HT-29 (cell line): ENCODE measurements at places on chromosomes 4 and X. TPM values are rescaled to one million over a fixed set of nuclear protein-coding genes. Genes with fewer than 3 reads are reported as not detected.
A peak's percentile ranks its signal among the peaks of the same experiment; 100 is the strongest.

GRCh38 chr4:142551517-142552305, 294.4 kb downstream of the INPP4B start:
- DNase-seq: no peak

The SPRY1 gene
- 18.9 and 22.4 TPM in 2 replicates for total RNA-seq

- peak; percentile 30 for DNase-seq
Observed at GRCh38 chr4:98506462-98507132, 151.8 kb downstream of the TSPAN5 start.

DNA sequence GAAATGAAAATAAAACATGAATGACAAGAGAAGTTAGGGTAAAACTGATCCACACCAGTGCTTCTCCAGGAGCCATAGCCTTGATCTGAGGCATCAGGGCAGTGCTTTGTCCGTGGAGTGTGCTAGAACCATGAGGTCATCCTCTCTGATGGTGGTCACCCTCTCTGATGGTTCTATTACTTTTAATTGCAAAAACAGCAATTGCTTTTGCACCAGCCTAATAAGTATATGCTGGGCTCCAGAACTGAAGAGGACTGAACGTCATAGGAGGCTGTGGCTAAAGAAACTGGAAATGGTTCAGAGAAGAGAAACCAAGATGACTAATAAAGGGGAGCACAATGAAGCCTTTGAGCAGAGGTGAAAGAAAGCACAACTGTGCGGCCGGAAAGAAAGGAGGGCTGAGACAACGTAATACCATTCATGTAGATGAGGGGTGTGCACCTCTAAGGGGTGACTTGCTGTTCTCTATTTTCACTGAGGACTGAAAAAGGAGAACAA, 17.0 kb upstream of the TMEM154 start:
- DNase-seq: no peak

The SAGE1 gene
- total RNA-seq: not detected in 2 replicates

GRCh38 chr4:6955261-6955911, 45.8 kb downstream of the TBC1D14 start:
- peak; percentile 61 for DNase-seq

The TNIP3 gene
- total RNA-seq: not detected in 2 replicates

DNA sequence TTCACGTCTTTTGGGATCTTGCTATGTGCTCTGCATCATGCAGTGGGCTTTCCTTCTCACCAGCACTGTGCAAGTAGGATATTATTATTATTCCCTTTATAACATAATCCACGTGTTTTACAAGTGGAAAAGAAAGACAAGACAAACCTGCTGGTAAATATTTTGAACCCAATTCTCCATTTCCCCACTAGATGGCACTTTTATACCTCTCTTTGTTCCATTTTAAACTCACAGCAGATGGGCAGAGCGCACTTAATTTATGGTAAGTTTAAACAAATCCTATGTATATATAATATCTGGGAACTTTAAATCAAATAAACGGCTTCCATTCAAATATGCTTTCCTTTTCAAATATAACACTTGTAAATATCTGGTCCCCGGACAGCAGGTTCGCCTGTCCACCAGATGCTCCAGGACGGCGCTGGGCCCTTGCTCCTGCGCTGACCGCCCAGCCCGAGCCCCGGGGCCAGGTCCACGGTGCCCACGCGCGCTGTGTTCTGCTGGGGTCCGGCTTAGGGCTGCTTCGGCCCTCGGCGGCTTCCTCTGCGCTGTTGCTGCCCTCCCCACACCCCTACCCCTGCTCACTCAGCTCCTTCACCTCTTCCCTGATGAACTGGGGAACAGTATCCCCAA, 31.1 kb downstream of the F11 start:
- peak; percentile 55 for DNase-seq

GRCh38 chr4:100174985-100175383, 15.3 kb downstream of the DDIT4L start:
- DNase-seq: no peak

The PRR32 gene
- not detected in 2 replicates for total RNA-seq

The FGFR3 gene
- total RNA-seq: 73.4 and 77.0 TPM in 2 replicates

DNA sequence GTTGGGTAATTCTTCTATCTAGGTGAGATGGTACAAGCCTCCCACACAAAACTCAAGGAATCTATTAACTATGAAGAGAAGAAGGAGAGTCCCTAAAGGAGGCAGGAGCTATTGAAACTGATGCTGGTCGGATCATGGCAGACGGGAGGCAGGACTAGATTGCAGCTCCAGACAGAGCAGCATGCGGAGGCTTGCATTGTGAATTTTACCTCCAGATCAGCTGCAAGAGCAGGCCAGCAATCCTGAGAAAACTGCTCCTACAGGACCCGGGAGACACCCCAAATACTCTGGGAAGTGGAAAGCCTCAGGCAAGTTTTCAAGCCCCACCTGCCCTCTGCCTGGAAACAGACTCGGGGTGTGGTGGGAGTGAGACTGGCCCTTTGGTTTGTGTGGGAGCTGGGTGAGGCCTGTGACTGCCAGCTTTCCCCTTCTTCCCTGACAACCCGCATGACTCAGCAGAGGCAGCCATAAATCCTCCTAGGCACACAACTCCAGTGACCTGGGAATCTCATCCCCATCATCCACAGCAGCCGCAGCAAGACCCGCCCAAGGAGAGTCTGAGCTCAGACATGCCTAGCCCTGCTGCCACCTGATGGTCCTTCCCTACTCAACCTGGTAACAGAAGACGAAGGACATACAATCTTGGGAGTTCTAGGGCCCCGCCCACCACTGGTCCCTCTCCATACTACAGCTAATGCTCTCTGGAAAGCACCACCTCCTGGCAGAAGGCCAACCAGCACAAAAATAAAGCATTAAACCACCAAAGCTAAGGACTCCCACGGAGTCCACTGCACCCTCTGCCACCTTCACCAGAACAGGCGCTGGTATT, 30.9 kb downstream of the GATB start:
- peak; percentile 25 for DNase-seq

GRCh38 chr4:112381996-112382692, 85.0 kb downstream of the ALPK1 start:
- no peak for DNase-seq

DNA sequence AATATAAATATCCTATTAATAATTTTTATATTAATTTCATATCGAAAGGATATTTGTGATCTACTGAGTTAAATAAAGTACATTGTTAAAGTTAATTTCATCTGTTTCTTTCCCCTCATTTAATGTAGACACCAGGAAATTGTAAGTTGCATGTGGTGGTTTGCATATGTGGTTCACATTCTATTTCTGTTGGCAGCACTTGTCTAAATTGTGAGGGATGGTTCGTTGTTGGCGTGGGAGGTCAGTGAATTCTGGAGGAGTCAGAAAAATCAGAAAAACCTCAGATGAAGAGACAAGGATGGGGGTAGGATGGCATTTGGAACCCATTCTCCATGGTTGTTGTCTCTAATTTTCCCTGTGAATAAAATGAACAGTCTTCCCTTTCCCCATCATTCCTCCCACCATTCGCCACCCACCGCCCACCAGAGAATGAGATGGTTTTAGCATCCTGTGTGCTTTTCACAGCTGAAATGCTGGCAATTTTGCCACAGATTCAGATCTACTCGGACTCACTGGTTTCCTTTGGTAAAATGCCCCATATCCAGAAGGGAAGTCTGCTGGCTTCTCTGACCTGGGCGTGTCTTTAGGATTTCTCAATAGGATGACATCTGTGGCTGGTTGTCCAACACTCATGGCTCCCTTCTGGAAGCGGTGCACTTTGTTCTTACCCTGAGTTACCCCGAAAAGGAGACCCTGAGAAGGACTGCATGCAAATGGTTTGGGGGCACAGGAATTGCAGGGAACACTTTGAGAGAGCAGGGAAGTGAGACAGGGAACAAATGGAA, 52.3 kb downstream of the LGI2 start:
- no peak for DNase-seq

DNA sequence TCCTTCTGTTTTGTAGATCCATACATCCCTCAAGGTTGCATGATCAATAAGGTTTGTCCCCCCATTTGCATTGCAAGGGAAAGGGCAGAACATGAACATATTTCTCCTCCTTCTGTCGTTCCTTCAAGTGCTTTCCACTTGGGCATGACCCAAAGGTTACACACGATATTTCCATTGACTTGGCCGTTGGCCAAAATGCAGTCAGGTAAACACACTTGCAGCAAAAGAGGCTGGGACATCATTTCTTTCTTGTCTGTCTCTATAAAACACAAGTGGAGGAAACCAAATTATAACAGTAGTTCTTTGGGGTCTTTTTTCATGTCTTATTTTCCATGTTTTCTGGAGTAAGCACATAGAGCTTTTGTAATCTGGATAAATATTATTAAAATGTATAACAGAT, 156.1 kb downstream of the FRAS1 start:
- DNase-seq: peak; percentile 37

The ZNF630 gene
- 0.10 and 0.68 TPM in 2 replicates for total RNA-seq

DNA sequence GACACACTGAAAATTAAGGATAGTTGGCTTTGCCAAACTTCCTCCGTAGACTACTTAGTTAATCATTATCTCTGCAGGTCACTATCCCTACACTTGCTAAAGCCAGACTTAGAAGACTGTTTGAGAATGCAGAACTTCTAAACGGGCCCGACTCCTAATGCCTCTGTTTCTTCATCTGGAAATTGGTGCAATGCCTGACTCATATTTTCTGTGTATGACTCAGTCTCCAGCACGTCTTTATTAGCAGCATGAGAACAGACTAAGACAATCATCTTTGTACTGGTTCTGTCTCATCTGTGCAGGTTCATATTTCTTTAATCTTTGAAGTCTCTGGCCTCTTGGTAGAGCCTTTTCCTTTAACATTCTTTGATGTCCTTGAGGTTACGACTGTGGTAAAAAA, 411.9 kb upstream of the ACTRT1 start:
- DNase-seq: peak; percentile 17

DNA sequence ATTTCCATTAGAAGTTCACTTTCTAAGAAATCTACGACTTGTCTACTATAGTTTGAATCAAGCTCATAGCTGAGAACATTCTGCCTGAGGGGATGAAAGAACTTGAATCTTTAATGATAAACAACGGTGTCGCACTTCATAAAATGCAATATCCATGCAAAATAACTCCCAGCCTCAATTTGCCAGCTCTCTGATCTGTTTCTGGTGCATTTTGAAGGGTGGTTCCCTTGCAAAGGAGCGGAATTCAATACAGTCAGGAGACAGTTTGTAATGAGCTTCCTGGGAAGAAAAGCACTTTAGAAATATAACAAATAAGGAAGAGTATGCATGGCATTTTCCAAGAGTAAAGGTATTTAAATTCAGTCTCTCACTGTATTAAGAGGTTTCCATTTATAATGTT, 80.0 kb downstream of the PCYT1B start:
- DNase-seq: no peak

- no peak for DNase-seq
Observed at GRCh38 chrX:88603237-88603636, 143.8 kb upstream of the CPXCR1 start.

The CDX4 gene
- total RNA-seq: not detected in 2 replicates

DNA sequence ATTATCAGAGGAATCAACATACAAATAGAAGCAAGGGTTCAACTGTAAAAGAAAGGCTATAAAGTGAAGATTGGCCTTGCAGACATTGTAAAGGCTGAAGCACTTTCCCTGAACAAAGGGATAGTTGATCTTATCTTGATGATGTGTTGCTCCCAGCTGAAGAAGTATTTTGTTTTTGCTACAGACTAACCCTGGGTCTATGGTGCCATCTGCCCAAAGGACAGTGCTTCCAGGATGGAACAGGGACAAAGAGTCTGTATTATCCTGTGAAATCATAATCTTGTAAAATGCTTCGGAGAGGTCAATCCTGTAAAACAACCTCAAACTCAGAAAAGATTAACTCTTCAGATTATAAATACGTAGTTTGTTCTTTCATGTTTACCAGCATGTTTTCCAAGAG, 251.7 kb upstream of the ANKRD50 start:
- no peak for DNase-seq

GRCh38 chrX:121165930-121166359, 118.5 kb downstream of the GLUD2 start:
- DNase-seq: no peak

DNA sequence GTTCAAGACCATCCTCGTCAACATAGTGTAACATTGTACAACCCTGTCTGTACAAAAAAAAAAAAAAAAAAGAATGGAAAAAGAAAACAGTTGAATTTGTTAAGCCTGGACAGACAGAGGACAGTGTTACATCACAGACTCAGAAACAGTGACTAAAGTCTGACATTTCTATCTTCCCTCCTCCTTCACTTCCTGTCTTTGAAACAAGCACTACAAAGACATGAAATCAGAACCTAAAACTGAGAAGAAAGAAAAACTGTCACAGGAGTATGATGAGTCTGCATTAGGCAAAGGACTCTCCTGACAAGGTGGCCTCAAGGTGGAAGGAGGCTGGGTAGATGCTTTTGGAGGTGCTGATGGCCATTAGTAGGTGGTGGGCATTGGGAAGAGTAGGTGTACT, 126.7 kb downstream of the RBM47 start:
- no peak for DNase-seq

GRCh38 chr4:92249541-92249940, 54.2 kb upstream of the GRID2 start:
- no peak for DNase-seq

- no peak for DNase-seq
Observed at GRCh38 chr4:25092139-25092538, 61.4 kb upstream of the LGI2 start.

The TMPRSS11F gene
- total RNA-seq: not detected in 2 replicates

The EXOC1L gene
- total RNA-seq: not detected in 2 replicates

GRCh38 chr4:118335774-118336173, 17.0 kb downstream of the PRSS12 start:
- DNase-seq: no peak

- DNase-seq: no peak
Observed at GRCh38 chr4:124278477-124278876, 434.1 kb downstream of the ANKRD50 start.

The SLC49A3 gene
- 0.56 TPM in 1 of 2 replicates, not detected in the other for total RNA-seq

GRCh38 chrX:71118985-71119535, 664 bp downstream of the MED12 start:
- no peak for DNase-seq
